ENCODE measurements at places on chromosomes 7 and 10.

GRCh38 chr10:46255801-46256747, 30.7 kb upstream of the ANTXRL start:
- DNase-seq = no peak

- DNase-seq = no peak
Measured at GRCh38 chr10:84356928-84357327, 28.5 kb downstream of the CCSER2 start.

DNA sequence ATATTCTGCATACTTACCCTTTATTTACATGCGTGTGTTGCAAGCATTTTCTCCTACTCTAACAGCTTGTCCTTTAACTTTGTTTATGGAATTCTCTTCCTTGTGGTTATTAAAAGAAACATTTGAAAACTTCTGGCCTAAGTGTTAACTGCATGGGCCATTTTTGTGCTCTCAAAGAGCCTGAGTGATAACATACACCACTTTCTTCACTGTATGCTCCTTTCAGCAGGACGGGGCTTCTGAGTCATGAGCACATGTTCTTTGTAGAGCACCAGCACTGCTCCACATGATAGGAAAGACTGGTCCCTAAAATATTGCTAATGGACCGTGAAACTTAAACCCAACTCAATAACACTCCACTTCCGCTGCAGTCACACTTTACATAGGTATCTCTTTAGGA, 1093.6 kb upstream of the GHITM start:
- no peak for DNase-seq

- DNase-seq = no peak
Measured at GRCh38 chr7:45585628-45586027, 11.5 kb downstream of the ADCY1 start.

- no peak for DNase-seq
Measured at GRCh38 chr7:144024213-144024612, 24.1 kb downstream of the OR6B1 start.

GRCh38 chr7:114941692-114942091, 19.8 kb downstream of the MDFIC start:
- no peak for DNase-seq

- no peak for DNase-seq
Measured at GRCh38 chr10:70232155-70232858, 922 bp downstream of the PPA1 start.

- DNase-seq = peak; percentile 27
Measured at GRCh38 chr7:123580406-123581161, 21.0 kb upstream of the ASB15 start.

DNA sequence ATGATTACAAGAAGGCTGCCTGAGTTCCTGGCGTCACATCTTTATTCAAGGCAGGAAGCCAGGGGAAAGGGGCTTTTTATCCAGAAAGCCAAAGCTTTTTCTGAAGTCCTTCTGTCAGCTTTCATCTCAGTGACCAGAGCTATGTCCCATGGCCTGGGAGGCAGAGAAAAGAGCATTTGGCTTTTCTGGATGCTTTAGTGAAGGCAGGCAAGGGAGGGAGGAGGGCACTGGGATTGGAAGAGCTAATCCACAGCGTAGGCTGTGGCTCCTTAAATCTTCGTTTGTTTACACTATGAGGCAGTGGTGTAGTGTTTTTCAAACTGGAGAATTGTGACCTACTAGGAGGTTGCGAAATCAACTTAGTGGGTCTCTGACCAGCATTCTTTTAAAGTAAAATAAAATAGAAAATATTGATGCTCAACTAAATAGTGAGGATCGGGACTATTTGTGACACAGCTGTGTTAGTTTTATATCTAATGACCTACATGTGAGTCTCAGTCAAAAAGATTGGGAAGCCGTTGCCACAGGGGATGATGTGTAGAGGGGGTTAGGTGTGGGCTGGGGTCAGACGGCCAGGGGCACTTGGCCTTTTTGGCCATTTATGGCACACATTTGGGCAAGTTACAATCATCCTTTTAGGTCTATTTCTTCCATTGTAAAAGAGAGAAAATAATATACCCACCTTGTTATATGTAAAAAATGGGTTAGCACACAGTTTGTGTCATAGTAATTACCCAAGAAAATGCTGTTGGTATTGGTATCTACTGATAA, 14.1 kb downstream of the CRYGN start:
- peak; percentile 62 for DNase-seq

DNA sequence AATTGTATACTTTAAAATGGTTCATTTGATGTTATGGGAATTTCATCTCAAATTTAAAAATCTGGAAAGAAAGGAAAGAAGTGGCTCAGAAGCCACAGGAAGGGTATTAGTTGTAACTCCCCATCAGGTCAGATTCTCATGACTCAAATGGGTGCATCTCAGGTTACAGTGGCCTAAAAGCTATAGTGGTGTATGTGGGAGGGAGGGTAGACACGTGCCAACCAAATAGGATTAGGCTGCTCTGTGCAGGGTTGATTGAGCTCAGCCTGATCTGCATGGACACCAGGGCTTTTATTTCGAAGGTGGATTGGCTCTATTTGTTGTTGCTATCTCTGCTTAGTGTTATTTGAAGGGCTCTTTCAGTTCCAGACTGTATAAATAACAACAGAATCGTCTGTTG, 121.5 kb upstream of the PRR15 start:
- no peak for DNase-seq

- DNase-seq = peak; percentile 52
Measured at GRCh38 chr7:70698219-70698832, 433.6 kb upstream of the GALNT17 start.

DNA sequence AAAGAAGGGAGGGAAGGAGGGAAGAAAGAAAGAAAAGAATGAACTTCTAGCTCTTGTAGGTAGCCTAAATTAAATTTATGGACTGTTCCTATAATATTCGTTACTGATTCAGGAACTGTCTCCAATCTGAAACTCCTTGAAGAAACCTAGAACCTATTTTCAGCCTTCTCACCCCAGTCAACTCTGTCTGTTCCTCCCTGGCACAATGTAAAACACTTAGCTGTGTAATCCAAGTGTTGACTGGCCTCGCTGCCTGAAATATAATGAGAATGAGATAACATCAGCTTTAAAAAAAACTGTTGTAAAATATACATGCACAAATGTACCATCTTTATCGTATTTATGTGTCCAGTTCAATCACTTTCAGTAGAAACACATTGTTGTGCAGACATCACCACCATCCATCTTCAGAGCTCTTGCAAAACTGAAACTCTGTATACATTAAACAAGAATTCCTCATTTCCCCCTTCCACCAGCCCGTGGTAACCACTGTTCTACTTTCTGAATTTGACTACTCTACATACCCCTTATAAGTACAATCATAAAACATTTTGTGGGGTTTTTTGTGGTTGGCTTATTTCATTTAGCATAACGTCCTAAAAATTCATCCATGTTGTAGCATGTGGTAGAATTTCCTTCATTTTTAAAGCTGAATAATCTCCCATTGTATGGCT, 6.3 kb upstream of the C7orf33 start:
- DNase-seq = no peak

DNA sequence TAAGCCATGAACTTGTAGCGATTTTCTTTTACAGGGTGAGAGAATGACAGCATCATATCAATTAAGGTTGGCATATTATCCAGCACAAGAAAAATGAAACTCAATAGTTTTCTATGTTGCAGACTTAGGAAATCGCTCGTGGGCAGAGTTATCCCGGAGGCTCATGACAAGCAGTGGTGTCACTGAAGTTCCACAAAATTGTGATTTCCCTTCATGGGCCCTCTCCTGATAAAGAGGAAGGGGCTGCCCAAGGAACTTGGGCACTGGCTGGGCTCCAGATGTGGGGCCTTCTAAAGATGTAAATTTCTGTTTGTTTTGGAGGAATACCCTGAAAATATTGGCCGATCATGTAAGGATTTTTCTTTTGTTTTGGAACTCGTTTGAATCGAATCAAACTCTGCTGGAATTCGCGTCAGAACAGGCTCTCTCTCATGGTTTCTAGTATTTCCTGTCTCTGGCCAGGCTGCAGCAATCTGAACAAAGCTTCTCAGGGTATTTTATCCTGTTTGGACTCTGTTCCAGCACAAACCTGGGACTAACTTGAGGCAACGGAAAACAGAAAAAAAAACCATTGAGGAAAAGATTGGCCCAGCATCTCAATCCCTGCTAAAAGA, 340.6 kb upstream of the NRP1 start:
- peak; percentile 16 for DNase-seq

GRCh38 chr7:154409703-154410311, 357.6 kb downstream of the DPP6 start:
- DNase-seq = no peak

- no peak for DNase-seq
Measured at GRCh38 chr10:124287791-124288190, 130.9 kb downstream of the OAT start.

DNA sequence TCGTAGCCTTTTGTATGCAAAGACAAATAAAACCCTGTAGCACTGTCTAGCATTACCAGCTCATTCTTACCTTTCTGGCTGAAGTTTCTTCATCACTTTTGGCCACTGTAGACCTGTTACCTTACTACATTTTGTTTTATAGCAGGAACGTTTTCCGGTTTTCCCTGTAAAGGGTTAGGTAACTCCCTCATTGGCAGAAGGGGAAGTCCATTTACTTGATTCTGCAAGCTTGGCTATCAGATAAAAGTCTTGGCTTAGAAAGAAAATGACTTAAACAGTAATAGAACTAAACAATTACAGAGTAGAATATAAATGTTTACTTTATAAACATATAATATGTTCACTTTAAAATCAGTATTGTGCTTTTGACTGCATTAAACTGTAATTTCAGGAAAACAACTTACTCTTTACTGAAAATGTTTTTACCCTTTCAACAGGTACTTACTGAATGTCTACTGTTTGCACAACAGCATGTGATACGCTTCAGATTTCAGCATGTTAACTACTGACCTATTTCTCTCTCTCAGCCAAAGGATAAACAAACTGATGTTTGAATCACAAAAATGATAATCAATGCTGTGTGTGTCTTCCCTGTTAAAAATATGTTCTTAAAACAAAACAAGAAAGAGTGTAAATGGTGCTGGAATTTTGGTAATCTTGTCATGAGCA, 67.1 kb downstream of the OTUD1 start:
- DNase-seq = no peak

DNA sequence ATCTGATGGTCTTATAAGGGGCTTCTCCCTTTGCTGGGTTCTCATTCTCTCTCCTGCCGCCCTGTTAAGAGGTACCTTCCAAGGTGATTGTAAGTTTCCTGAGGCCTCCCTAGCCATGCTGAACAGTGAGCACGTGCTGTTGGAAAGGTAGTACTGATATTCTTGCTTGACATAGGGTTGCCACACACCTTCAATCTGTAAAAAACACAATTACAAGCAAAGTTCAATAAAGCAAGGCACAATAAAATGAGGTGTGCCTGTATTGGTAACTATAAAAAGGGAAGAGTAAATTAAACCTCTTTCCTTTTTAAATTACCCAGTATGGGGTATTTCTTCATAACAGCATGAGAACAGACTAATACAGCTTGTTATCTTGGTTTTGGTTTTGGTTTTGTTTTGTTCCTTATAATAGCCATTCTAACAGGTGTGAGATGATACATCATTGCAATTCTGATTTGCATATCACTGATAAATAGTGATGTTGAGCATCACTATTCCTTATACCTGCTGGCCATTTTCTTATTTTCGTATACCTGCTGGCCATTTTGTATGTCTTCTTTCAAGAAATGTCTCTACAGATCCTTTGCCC, 164.9 kb upstream of the TRIM24 start:
- no peak for DNase-seq

GRCh38 chr7:95545007-95545615, 51.2 kb downstream of the PDK4 start:
- DNase-seq = peak; percentile 31

DNA sequence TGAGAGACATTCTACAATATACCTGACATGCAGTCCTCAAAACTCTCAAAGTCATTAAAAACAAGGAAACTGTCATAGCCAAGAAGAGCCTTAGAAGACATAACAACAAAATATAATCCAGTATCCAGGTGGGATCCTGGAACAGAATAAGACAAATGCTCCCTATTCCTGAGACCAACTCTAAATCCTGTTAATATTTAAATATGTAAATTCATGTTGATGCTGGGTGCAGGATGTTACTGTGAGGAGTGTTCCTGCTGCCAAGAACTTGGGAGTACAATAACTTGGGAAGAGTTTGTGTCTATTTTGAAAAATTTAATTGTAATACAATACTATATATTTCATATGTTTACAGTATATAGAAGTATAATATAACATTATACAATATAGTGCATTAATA, 61.0 kb downstream of the FAS start:
- no peak for DNase-seq

- no peak for DNase-seq
Measured at GRCh38 chr10:51815723-51816122, 116.3 kb upstream of the CSTF2T start.

DNA sequence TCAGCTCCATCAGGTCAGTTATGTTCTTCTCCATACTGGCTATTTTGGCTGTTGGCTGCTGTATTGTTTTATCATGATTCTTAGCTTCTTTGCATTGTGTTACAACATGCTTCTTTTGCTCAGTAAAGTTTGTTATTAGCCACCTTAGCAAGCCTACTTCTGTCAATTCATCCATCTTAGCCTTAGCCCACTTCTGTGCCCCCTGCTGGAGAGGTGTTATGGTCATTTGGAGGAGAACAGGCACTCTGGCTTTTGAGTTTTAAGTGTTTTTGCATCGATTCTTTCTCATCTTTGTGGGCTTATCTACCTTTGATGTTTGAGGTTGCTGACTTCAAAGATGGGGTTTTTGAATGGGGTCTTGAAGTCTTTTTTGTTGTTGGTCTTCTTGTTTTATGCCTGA, 204.6 kb upstream of the FOXP2 start:
- no peak for DNase-seq

GRCh38 chr10:130762491-130762890, 549.0 kb downstream of the TCERG1L start:
- no peak for DNase-seq

All from astrocyte of the cerebellum (primary cell).